Right lobe of liver (tissue), 6 donors: ENCODE measurements at places on chromosomes 4 and X. TPM values are rescaled to one million over a fixed set of nuclear protein-coding genes. Genes with fewer than 3 reads are reported as not detected.

GRCh38 chr4:16315456-16315855, 89.2 kb upstream of the TAPT1 start:
- no peak for DNase-seq

DNA sequence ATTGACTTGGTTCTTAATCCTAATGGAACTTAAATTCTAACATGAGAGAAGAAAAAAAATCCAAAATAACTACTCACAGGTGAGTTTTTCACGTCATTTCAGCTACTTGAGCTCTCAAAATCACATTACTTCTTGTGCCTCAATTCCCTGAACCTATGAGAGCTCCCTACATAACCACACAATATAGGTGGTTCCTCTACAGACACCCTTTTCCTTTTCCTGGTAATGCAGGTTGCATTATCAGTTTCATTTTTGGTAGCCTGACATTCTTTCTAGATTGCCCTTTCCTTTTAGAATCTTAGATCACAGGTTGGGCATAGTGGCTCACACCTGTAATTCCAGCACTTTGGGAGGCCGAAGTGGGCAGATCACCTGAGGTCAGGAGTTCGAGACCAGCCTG, 4.3 kb downstream of the GPR34 start:
- DNase-seq = no peak

The PHOX2B gene
- total RNA-seq = not detected

The OTC gene
- total RNA-seq = 212 TPM

The MRFAP1 gene
- total RNA-seq = 120 TPM

The CXXC4 gene
- total RNA-seq = 0.90 TPM
